ENCODE measurements at places on chromosomes 5 and 9. TPM values are rescaled to one million over a fixed set of nuclear protein-coding genes. Genes with fewer than 3 reads are reported as not detected.

The RELL2 gene
- 4.3 TPM for total RNA-seq

The PCDHA5 gene
- 0.47 TPM for total RNA-seq

The LHX3 gene
- total RNA-seq, result 0.12 TPM

The LNPEP gene
- 6.9 TPM for total RNA-seq

The SLC22A4 gene
- 3.9 TPM for total RNA-seq

The NRG2 gene
- 1.7 TPM for total RNA-seq

The MRPL36 gene
- 111 TPM for total RNA-seq

Data from A549 treated with CpdA at 1 μM for 4 hours (cell line).